Panc1 (cell line): ENCODE measurements at places on chromosomes 5 and 9.

DNA sequence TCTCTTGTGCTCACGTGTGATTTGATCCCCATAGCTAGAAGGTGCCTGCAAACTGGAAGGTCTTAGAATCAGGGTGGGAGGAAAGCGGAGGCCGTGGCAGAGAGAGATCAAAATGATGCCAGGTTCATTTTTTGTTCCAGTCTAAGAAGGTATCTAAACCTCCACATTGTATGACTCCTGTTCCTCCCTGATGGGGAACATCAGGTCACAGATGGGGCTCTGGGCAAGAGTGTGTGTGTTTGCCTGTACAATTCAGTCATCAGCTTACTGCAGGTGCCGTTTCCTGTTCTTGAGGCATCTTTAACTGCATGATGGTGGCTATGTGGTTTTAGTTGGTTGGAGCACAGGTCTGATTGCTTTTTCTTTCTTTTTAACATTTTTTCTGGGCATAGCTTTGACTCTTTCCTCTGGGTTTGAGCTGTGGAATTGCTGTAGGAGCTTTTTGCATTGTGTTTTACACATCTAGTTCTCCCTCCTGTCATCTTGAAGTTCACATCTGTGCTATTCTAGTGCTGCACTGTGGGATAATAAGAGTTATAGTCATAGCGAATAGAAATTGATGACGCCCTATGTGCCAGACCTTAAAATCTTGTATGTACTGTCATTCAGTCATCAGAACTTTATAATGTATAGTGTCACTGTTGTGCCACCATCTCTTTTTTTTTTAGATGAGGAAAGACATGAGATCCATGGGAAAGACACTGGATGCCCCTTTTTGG, 30.8 kb downstream of the ARHGAP26 start:
- no peak for DNase-seq

DNA sequence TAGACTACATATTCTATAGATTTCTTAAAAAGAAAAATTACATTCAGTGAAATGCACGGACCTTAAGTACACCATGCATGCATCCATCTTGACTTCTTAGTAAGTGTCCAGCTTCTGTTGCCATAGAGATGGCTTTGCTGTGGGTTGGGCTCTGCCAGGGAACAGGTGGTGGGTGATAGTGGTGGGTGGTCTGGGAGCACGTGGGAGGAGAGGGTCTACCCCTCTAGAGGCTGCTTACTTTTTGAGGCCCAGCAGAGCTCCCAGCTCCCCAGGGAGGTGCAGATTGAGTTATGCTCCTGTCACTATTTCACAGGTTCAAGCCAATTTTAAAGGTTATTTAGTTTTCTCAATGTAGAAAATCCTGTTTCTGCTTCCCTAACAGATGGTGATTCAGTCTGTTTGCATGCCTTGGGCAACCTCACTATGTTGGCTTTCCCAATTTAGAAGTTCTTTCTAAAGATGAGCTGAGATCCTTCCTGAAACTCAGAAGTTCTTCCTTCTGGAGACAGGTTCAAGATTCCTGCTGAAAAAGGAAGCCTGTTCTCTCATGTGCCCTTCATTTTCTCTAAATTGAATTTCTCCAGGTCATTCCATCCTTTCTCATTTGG, 107.4 kb upstream of the LHFPL2 start:
- no peak for DNase-seq

DNA sequence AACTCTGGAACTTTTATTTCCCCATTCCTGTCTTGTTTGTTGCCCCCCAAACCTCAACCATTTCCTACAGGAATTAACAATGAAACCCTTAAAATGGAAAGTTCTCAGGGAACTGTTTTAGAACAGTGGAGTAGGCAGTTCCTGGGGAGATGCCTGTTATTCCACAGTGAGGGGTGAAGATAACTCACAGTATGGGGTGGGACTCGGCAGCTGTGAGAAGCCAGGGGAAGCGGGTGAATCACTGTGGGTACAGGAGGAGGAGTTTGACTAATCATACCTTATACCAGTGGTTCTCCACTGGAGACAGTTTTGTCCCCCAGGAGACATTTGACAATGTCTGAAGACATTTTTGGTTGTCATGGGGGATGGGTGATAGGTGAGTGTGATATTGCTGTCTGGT, 36.9 kb upstream of the GLRA1 start:
- no peak for DNase-seq

GRCh38 chr9:16238623-16239138, 631.8 kb downstream of the BNC2 start:
- DNase-seq, result no peak

DNA sequence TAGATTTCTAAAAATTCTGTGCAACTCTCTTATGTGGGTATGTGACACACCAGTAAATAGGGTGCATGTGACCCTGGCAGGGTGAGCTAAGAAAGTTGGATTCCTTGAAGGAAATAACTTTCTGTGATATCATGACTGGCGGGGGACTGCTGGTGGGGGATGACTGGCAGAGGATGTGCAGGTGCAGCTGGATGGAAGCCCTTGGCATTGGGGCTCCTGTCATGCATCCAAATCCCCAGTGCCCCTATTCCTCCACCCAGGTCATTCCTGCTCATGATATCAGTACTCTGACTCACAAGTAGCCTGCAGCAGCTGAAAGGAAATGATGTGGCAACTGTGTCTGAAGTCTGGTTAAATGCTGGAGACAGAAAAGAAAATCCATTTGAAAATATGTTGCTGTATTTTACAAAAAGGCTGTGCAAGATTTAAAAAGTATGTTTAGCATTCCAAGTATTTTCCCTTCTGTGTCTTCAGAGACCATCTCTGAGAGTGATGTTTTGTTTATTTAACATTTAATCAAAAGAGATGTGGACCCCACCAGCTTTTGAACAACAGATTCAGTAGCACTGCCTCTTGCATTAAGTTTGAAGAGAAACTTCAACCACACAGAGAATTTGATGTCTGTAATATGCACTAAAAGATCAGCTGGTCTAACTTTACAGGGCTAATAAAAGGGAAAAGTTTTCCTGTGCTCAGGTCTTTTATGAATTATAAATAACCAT, 17.9 kb upstream of the ZSWIM6 start:
- peak; percentile 98 for DNase-seq
